ENCODE measurements at places on chromosomes 7 and 10. TPM values are rescaled to one million over a fixed set of nuclear protein-coding genes. Genes with fewer than 3 reads are reported as not detected.

- DNase-seq = no peak
Observed at GRCh38 chr10:132977807-132978206, 35.4 kb upstream of the CFAP46 start.

DNA sequence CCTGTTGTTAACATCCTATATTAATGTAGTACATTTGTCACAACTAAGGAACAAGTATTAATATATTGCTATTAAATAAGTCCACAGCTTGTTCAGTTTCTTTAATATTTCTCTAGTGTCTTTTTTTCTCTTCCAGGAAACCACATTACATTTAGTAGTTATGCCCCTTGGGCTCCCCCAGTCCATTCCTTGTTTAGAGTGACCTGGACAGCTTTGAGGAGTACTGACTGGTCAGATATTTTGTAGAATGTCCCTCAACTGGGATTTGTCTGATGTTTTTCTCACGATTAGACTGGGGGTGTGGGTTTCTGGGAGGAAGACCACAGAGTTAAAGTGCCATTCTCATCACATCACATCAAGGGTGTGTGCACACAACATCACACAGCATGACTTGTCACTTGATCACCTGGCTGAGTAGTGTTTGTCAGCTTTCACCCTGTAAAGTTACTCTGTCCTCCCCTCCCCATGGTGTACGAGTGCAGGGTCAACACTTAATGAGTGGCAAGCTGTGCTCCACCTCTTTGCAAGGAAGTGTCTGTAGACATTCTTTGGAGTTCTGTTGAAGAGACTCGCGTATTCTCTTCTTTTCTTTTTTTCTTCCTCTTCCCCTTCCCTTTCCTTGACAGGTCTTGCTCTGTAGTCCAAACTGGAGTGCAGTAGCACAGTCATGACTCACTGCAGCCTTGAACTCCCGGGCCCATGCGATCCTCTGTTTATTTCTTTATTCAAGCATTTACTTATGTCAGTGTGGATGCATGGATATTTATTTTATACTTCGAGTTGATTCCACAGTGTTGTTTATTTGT, 10.2 kb downstream of the LMTK2 start:
- DNase-seq = peak; percentile 70

Gene CNPY1
- not detected for total RNA-seq

DNA sequence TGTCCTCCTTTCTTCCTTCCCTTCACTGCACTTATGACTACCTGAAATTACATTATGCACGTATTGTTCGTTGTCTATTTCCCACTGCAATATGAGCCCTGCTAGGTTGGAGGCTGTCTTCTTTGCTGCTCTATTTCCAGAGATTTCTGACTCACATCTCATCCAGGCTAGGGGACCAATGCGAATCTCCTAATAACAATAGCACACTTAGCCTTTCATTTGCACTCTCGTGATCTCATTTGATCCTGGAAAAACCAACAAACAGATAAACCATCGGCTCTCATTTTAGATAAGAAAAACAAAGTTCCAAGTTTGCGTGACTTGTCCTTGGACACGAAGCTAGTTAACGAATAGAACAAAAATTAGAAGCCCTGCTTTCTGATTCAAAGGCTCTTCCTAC, 1.4 kb downstream of the ZNF438 start:
- DNase-seq = no peak

DNA sequence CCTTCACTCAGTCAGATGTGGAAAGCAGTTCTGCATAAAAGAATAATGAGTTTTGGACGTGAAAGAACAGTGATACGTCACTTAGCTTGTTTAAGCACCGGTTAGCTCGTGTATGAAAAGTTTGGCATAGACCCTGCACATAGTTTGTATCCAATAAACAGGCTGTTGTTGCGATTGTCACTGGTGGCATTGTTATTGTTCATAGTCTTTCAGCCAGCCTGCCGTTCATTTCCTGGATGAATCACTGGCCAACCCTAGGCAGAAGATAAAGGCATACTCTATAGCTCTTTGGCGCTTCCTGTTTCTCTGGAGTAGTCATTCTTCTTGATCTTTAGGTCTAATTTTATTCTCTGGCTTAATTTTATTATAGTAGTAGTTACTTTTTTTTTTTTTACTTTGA, 57.8 kb upstream of the ANKRD30A start:
- DNase-seq = no peak

Measured in M059J (cell line).